ENCODE measurements at places on chromosomes 3 and 15.

GRCh38 chr3:149657321-149657925, 402 bp downstream of the WWTR1 start:
- no peak for DNase-seq

DNA sequence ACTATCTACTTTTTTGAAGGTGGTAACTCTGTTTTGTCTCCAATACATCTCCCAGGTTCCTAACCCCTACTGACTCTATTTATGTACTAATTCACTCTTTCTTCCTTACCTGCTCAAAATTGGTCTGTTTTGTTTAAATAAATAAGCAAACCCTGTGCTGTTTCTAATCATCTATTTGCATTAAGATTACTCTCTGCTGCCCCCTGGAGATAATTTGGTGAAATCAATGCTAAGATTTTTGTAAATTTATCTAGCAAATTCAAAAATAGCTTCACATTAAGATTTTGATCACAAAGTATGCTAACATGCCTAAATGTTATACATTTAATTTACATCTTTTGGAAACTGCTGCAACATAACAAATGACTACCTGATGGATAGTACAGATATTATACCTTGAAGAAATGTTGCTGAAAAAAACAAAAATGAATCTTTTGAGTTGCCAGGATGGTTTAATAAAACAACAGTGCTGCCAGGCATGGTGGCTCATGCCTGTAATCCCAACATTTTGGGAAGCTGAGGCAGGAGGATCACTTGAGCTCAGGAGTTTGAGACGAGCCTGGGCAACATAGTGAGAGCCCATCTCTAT, 4.4 kb upstream of the CD200R1 start:
- DNase-seq: no peak

GRCh38 chr3:98994128-98994762, 92.8 kb upstream of the DCBLD2 start:
- DNase-seq: no peak

GRCh38 chr15:69744391-69745162, 292.0 kb downstream of the RPLP1 start:
- DNase-seq: no peak

GRCh38 chr15:37793851-37794250, 140.6 kb upstream of the TMCO5A start:
- no peak for DNase-seq

GRCh38 chr3:156670077-156670476, 4.3 kb upstream of the TIPARP start:
- no peak for DNase-seq

GRCh38 chr3:110323349-110323748, 748.3 kb upstream of the NECTIN3 start:
- no peak for DNase-seq

GRCh38 chr3:46312991-46313390, 40.9 kb upstream of the CCR2 start:
- no peak for DNase-seq

DNA sequence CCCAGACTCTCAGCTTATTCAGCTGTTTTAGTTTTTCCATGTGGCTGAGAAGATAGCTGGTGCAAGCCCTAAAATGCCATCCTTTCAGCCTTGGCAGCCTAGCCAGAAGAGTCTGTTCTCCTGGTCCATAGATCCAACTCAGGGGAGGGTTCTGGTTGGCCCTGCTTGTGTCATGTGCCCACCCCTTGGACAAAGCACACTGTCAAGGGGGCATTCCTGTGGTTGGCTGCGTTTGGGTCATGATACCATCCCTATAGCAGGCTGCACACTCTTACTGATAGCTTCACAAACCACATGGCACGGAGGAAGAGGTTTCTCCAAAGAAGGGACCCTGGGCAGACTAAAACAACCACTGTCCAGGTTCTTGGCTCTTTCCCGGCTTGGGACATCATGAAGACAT, 8.4 kb upstream of the FSTL1 start:
- no peak for DNase-seq

- no peak for DNase-seq
Measured at GRCh38 chr3:52237657-52238172, 1.2 kb downstream of the TWF2 start.

DNA sequence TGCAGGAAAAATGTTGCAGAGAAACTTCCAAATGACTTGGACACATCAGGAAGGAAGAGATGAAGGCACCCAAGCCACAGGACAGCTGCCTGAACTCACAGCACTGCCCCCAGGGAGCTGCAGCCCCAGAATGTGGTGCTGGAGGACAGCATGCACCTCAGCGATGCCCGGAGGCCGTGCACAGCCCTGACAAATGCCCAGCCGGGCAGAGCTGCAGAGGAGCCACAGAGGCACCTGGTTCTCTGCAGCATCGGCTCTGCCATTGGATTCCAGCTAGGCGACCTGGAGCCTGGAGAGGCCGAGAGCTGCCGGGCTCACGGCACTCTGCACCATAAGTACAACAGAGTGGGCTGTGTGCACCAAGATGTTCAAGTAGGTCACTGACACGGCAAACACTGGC, 97.5 kb downstream of the OCA2 start:
- DNase-seq: no peak

- DNase-seq: no peak
Measured at GRCh38 chr3:152469248-152470025, 200.7 kb downstream of the MBNL1 start.

DNA sequence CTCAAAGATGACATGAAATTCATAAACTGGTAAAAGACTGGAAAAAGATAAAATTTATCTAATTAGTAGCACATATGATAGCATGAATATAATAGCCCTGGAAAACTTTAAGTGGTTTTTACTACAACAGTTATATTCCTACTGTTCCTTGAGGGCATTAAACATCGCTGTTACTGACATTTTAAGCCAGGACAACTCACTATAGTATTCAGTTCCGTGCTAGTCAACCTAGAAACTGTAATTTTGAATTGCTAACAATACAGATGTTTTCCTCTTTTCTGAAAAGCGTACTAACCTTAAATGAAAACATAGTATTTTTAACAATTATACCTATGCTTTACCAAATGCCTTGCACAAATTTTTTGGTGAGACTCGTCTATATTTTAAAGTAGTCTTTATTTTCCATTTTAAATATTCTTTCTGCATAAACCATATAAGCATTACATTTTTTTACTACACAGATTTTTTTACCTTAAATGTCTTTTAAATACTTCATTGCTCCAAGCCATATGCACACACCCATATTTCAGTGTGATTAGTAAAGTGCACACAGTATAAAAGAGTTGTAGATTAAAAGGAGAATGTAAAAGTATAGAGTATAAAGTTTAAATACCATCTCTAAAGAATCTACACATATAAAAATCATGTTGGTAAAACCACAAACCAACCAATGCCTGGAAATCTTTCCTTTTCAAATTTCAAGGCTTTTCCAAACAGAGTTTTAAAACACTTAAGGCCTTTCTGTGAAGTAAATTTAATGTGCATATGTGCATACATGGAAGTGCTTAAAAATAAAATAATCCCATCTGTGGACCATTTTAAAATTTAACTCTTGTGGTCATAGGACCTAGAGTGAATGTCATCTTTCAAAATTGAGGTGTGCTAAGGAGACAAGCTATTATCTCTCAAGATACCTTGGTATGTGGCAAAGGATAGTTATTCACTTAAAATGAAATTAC, 20.1 kb upstream of the CBLB start:
- no peak for DNase-seq

GRCh38 chr3:129399895-129400357, 28.5 kb downstream of the EFCAB12 start:
- DNase-seq: no peak

DNA sequence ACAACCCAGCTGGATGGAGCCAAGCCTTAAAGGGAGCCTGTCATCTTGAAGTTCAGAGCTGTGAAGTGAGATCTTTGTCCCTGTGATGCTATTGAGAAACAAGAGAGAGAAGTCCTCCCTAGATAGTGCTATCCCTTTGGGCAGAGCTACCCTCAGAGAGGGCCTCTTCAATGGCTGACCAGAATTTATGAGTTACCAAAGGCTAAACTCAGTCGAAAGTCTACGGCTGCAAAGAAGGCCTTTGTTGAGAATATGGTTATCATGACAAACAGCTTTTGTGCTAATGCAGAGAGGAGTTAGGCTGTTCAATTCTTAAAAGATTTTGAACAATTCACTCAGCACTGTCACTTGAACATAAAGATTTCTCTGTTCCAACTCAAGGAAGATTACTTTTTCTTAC, 65.9 kb upstream of the C3orf80 start:
- no peak for DNase-seq

GRCh38 chr15:70023064-70023768, 74.5 kb downstream of the TLE3 start:
- no peak for DNase-seq

- DNase-seq: no peak
Measured at GRCh38 chr15:97126553-97127233, 796.2 kb downstream of the NR2F2 start.

- DNase-seq: no peak
Measured at GRCh38 chr15:28094732-28095521, 4.2 kb downstream of the OCA2 start.

- DNase-seq: no peak
Measured at GRCh38 chr3:192918275-192918588, 576 bp upstream of the MB21D2 start.

- DNase-seq: no peak
Measured at GRCh38 chr3:126501054-126501453, 16.5 kb downstream of the UROC1 start.

GRCh38 chr3:140731440-140732119, 53.7 kb downstream of the TRIM42 start:
- no peak for DNase-seq

DNA sequence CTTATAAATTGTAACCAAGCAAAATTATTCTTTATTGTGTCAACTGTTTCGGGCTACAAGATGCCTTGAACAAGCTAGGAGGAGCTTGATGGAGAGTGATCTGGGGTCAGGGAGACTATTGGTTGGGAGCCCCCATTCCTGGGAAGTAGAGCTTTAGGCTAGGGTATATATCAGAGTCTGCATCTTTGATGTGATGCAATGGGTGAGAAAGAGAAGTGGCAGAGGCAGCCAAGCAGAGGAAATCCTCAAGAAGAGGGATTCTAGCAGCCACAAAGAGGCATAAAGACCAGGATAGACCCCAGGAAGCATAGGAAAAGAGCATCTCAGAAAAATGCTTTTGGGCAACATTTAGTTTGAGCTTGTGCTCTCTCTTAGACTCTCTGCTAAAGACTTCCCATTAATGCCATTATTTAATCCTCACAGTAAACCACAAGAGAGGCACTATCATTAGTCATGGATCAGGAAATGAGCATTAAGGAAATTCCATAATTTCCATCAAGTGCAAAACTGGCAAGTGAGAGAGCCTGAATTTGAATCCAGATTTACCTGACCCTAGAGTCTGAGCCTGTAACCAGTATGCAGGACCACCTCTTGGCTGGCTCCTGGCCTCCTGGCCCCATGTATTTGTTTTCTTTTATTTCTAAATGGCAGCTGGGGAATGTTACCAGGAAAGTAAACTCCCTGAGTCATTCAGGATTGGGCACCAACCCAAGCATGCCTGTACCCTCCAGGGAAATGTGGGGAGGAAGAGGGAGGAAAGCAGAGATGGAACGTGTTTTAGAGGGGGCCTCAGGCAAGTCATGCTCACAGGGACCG, 118.7 kb downstream of the RPL22L1 start:
- DNase-seq: no peak

DNA sequence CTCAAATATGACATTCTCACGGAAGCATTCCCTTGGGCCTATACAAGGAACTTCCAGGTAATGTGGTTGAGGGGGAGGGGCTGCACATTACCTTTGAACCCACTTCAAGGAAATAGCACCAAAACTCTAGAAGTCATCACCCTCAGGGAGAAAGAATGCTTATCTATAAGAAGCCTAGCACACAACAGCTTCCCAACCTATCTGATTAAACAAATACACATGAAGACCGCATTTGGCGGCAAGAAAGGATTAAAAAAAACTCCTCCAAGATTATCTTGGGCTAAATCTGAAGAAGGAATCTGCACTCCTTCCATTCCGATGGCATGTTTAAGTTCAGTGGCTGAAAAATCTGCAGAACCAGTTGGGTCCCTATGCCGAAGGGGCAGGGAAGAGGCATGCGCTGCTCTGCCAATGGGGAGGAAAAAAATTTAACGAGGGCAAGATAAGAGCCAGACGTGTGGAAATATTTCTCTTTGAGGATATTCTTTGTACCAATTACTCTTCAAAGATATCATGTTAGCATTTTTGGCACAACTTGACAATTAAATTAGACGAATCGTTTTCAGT, 82.0 kb upstream of the WNT5A start:
- no peak for DNase-seq

- no peak for DNase-seq
Measured at GRCh38 chr3:155753038-155753639, 8.3 kb upstream of the PLCH1 start.

GRCh38 chr15:76756381-76756780, 148.8 kb downstream of the SCAPER start:
- no peak for DNase-seq

DNA sequence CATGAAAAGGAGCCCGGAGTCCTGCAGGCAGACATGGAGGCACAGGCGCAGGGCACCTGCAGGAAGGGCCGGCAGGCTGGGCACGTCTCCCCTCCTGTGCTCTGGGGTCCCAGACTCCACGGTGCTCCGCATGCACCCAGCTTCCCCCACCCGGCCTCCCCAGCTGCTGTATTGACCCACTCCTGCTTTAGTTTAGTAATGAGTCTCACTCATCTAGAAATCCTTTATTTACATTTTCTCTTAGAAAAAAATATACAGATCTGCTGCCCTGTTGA, 8.5 kb downstream of the MESP2 start:
- DNase-seq: no peak

- no peak for DNase-seq
Measured at GRCh38 chr3:160163229-160163878, 61.9 kb upstream of the C3orf80 start.

GRCh38 chr15:96746665-96747064, 416.2 kb downstream of the NR2F2 start:
- DNase-seq: no peak

GRCh38 chr3:58572013-58572633, 5.1 kb downstream of the FAM107A start:
- DNase-seq: no peak

- DNase-seq: no peak
Measured at GRCh38 chr3:132550579-132551305, 46.3 kb upstream of the ACKR4 start.

DNA sequence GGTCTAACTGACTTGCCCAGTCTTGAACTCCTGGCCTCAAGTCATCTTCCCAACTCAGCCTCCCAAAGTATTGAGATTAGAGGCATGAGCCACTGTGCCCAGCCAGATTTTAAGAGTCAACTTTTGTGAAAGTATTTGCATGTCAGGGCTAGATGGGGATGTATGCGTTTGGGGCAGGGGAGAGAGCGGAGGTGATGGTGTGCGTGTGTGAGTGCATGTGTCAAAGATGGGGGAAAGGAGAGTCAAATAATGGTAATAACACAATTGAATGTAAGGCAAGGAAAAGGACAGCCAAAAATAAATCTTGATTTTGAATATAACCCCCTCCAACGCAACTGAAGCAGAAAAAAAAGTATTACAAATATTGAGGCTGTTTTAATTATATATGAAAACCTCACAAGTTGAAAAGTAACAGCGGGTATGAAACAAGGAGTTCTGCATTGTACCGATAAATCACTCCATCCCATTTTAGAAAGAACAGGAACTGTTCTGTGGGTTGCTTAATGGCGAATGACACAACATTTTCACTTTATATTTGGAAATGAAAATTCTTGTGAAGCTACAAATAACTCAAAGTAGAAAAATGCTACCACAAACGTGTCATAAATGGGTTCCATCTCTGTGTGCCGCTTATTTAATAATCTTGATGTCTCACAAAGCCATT, 29.9 kb upstream of the LDHAL6B start:
- no peak for DNase-seq
